ENCODE measurements at places on chromosomes 13 and 19.

GRCh38 chr19:6590827-6591319 lies at the start of gene CD70:
CD70 (minus strand) TSS chr19:6591150; CDS start chr19:6591002, 148 bp downstream.
- peak; percentile 32 for DNase-seq
- H3K27me3 ChIP-seq = peaks cover 68% of the 10 kb centered on the region
- H3K4me3 ChIP-seq = peak within 1 kb of the TSS; percentile 13
- no peak within 1 kb of the TSS for H3K27ac ChIP-seq
- no peaks in the 10 kb centered on the region for H3K36me3 ChIP-seq

DNA sequence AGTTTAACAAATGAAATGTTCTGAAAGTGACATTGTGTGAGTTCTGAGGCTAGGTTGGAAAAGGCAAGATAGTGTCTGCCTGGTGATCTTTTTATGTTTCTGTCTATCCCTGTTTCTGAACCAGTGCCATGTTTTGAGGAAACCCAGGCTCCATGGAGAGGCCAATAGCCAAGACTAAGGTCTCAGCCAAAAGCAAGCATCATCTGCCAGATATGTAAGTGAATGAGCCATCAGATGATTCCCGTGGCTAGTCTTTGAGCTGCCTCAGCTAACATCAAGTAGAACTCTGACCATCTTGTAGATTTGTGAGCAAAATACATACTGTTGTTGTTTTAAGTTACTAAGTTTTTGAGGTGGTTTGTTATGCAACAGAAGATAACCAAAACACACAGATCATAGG lies 19.6 kb upstream of the CCNA1 start:
- H3K36me3 ChIP-seq = no peaks in the 10 kb centered on the region
- no peak overlapping the region for H3K4me3 ChIP-seq
- no peak overlapping the region for H3K27ac ChIP-seq
- H3K4me1 ChIP-seq = no peaks in the 10 kb centered on the region
- peak; percentile 22 for DNase-seq

- no peak overlapping the region for H3K4me3 ChIP-seq
- no peaks in the 10 kb centered on the region for H3K36me3 ChIP-seq
- H3K4me1 ChIP-seq = peaks cover 35% of the 10 kb centered on the region
- peaks cover 49% of the 10 kb centered on the region for H3K27me3 ChIP-seq
Measured at GRCh38 chr19:47239610-47240296, 8.8 kb upstream of the BBC3 start.

DNA sequence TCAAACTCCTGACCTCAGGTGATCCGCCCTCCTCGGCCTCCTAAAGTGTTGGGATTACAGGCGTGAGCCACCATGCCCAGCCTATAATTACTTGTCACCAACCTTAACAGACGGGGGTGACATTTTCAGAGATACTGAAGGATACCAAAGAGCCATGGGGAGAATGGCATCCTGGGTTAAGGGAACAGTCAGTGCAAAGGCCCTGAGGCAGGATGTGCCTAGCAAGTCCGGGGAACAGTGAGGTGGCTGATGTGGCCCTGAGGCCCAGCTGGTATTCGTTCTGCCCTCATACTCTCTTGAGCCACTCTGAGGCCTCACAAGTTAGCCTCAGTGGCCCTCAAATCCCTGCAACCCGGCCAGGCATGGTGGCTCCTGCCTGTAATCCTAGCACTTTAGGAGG lies 15.0 kb upstream of the ANGPTL8 start:
- H3K27me3 ChIP-seq = no peaks in the 10 kb centered on the region
- no peak for DNase-seq

DNA sequence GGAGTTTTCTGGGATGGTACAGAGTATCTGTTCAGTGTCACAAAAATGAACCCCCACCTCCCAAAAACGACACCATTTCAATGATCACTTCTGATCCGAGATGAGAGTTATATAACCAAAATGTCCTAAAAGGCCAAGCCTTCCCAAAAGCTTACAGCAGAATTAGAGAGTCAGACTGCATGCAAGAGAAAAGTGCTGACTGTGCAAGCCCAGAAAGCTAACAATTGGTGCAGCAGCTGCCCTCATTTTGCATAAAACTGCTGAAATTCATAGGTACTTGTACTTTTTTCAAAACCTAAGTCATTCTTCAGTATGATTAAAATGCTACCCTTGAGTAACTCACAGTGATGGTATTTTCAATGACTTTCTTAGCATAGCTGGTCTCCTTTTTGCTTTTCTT lies 819.6 kb upstream of the ARGLU1 start:
- no peak overlapping the region for H3K4me3 ChIP-seq
- H3K27me3 ChIP-seq = no peaks in the 10 kb centered on the region
- no peaks in the 10 kb centered on the region for H3K4me1 ChIP-seq

- H3K27ac ChIP-seq = no peak overlapping the region
- H3K27me3 ChIP-seq = no peaks in the 10 kb centered on the region
- peaks cover 18% of the 10 kb centered on the region for H3K4me1 ChIP-seq
- no peak overlapping the region for H3K4me3 ChIP-seq
- peaks cover 60% of the 10 kb centered on the region for H3K36me3 ChIP-seq
Measured at GRCh38 chr19:5914358-5914774, 312 bp downstream of the CAPS start.

DNA sequence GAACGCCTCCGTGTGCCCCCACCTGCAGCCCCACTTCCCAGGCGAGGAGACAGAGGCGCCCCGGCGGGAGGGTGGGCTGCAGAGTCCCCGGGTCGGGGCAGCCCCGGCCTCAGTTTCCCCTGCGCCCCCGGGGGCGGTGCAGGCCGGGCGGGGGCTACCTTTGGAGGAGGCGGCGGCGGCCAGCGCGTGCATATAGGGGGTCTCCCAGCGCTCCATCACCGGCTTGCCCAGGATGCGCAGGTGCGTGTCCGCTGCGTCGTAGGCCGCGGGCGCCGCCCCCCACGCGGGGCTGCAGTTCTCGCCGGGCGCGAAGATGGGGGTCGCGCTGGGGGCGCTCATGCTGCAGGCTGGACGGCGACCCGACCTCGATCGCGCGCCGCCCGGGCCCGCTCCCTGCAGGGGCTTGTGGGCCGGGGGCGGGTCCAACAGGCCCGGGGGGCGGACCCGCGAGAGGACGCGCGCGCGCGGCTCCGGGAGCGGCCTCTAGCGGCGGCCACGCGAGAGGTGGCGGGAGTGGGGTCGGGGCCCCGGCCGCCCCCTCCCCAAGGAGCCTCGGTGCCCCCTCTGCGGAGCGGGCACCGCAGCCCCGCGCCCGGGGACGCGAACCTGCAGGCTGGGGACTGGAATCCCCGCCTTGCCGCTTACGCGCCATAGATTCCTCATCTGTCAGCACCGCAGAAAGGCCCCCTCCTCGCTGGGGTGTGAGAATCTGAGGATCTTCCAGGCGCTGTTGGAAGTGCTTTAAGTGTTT lies at the start of gene GAMT:
GAMT (minus strand) TSS at position 405 of the 751 bp plus-strand sequence; CDS start at position 339, 66 bp downstream.
- peak; percentile 78 for DNase-seq
- H3K4me1 ChIP-seq = peaks cover 22% of the 10 kb centered on the region
- H3K4me3 ChIP-seq = peak within 1 kb of the TSS; percentile 66

GRCh38 chr13:91278888-91279287 lies 68.6 kb upstream of the MIR17HG start:
- no peaks in the 10 kb centered on the region for H3K36me3 ChIP-seq
- no peak overlapping the region for H3K4me3 ChIP-seq
- no peak overlapping the region for H3K27ac ChIP-seq

DNA sequence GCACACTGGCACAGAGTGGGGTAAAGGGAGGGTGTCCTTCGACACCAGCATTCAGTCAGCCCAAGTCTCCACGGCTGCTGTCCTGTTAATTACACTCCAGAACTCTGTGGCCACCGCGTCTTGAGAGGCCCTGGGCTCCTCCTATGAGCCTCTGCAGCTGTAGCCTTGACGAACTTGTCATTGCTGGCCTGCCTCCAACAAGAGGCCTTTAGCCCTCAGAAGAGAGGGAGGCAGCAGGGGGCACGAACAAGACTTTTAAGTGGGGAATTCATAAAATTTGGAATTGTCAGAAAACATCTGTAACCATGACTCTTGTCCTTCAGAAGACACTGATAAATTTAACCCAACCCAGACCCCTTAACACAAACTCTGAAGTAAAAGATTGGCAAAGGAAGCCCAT lies 241.9 kb downstream of the UQCRFS1 start:
- DNase-seq = peak; percentile 40
- peaks cover 3% of the 10 kb centered on the region for H3K4me1 ChIP-seq
- no peak overlapping the region for H3K27ac ChIP-seq
- no peak overlapping the region for H3K4me3 ChIP-seq

DNA sequence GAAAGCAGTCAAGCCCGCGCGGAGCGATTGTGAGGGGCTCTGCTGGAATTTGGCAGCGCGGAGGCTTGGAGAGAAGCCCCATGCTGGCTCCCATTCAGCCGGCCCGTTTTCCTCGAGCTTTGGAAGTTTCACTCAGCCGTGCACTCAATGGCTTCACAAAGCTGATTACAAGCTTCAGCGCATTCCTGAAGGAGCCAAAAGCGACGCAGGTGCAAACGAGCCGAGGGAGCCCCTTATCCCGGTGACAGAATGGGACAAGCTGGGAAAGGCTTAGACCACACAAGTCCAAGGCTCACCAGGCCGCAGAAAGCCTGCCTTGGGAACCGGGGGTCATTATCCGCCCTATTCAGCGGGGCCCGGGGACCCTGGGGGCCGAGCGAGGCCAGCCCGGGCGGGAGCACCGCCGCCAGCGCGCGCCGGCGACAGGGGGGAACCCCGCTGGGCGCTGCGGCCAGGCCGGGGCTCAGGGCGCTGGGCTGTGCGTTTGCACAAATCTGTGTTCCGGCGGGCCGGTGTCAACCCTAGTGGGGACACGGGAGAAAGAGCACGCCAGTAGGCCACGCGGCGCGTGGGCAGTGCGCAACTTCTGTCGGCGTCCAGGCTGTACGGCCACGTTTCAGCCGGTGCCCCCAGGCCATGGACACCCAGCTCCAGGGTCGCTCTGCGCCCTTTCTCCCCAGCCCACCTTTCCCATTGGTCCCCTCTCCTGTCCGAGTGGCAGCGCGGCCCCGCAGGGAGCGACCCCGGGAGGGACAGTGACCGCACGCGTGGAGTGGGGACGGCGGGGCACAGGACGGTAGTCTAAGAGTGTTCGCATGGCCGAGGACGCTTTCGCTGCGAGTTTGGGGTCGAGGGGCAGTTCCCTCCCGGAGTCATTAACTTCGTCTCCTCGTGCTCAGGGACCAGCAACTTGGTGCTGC lies 37.3 kb downstream of the SOX1 start:
- DNase-seq = peak; percentile 32
- peaks cover 86% of the 10 kb centered on the region for H3K27me3 ChIP-seq
- H3K4me1 ChIP-seq = peaks cover 17% of the 10 kb centered on the region
- H3K36me3 ChIP-seq = no peaks in the 10 kb centered on the region

DNA sequence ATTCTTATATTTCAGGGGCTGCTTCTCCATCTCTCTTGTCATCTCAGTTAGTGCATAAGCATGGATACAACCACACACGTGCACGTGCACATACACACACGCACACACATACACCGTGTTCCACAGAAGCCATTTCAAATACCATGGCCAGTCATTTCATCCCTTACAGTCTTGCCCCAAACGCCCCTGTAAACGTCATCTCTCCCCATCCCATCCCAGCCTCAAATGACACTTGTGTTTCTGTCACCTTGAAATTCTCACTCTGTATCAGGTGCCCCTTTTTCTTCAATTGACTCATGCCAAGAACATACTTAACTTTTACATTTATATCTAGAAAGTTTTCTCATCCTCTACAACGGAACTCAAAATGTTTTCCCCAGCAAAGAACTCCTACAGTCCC lies 220.5 kb downstream of the IRS2 start:
- H3K27ac ChIP-seq = no peak overlapping the region
- no peak for DNase-seq
- H3K36me3 ChIP-seq = no peaks in the 10 kb centered on the region
- H3K4me3 ChIP-seq = no peak overlapping the region
- no peaks in the 10 kb centered on the region for H3K27me3 ChIP-seq
- H3K4me1 ChIP-seq = no peaks in the 10 kb centered on the region

DNA sequence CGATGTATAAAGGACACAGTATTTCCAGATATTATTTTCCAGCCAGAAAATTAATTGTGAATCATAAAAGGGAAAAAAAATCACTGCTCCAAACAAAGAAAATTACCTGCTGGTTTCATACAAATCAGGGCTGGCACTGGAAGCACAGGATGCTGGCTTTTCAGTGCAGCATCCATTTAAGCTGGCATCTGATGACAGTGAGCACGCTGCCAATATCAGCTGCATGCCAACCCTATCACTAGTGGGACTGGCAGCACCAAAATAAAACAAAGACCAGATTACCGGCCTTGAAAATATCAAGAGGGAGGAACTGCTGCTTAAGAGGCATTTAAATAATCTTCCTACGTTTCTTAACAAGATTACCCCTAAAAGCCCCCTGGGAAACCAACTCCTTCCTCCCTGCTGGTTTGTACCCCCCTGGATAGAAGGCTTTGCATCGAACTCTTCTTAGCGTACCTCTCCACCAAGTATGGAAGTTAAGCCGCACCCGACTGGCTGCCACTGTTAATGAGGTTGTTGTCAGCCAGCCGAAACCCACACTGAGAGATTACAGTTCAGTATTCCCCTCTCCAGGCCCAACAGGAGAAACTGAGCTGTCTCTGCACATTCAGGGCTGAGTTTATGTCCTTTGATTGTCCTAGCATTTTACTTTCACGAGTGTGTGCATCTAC lies 257.8 kb downstream of the EFNB2 start:
- no peaks in the 10 kb centered on the region for H3K36me3 ChIP-seq
- H3K4me1 ChIP-seq = no peaks in the 10 kb centered on the region
- H3K27me3 ChIP-seq = no peaks in the 10 kb centered on the region
- no peak overlapping the region for H3K4me3 ChIP-seq

DNA sequence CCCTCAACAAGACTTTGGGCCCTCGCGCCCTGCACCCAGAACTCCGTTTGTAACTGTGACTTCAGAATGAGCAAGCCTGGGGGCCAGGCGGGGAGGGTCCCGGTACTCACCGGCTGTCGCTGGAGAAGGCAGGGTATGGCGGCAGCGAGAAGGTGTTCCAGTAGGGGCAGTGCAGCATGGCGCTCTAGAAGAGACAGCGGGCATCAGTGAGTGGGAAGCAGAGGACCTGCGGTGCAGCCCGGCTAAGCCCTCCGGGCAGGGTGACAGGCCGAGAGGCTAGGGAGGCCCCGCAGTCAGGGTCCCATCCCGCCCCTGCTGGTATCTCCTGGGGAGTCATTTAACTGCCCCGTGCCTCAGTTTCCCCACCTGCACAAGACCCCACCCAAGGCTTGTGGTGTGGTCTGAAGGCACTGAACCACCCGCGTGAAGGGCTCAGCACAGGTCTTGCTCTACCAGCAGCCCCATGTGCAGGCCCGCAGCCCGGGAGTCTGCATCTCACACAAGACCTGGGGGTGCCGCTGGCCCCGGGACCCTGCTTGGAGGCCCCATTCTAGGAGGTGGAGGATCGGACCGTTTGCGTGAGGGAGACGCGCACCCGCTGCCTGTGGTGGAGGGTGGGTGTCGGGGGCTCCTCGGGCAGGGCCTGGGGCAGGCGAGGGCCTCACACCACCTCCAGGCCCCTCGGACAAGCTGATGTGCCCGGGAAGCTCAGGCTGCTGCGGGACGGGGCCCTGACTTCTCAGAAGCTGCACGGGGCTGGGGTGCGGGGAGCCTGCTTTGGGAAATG lies 24.6 kb downstream of the SBNO2 start:
- H3K27ac ChIP-seq = no peak overlapping the region
- H3K36me3 ChIP-seq = peaks cover 41% of the 10 kb centered on the region
- H3K4me3 ChIP-seq = no peak overlapping the region
- no peaks in the 10 kb centered on the region for H3K27me3 ChIP-seq
- H3K4me1 ChIP-seq = peaks cover 21% of the 10 kb centered on the region
- no peak for DNase-seq

GRCh38 chr13:60410299-60410698 lies 13.3 kb downstream of the TDRD3 start:
- no peaks in the 10 kb centered on the region for H3K27me3 ChIP-seq
- DNase-seq = no peak
- H3K27ac ChIP-seq = no peak overlapping the region
- no peaks in the 10 kb centered on the region for H3K4me1 ChIP-seq
- H3K36me3 ChIP-seq = no peaks in the 10 kb centered on the region
- H3K4me3 ChIP-seq = no peak overlapping the region

- H3K4me1 ChIP-seq = no peaks in the 10 kb centered on the region
- H3K27me3 ChIP-seq = no peaks in the 10 kb centered on the region
- no peak for DNase-seq
Measured at GRCh38 chr13:40116008-40116407, 460.5 kb downstream of the COG6 start.

All from muscle of leg (tissue), 16 donors.